ENCODE measurements at places on chromosomes 12 and 14.

- DNase-seq, result no peak
Observed at GRCh38 chr12:6559500-6559899, 3.7 kb upstream of the IFFO1 start.

GRCh38 chr12:2259369-2259768 is 206.6 kb downstream of the CACNA1C start:
- DNase-seq, result no peak

GRCh38 chr12:56014205-56014604 is 6.6 kb upstream of the IKZF4 start:
- no peak for DNase-seq

- no peak for DNase-seq
Observed at GRCh38 chr12:41188841-41189394, 798 bp downstream of the PDZRN4 start.

DNA sequence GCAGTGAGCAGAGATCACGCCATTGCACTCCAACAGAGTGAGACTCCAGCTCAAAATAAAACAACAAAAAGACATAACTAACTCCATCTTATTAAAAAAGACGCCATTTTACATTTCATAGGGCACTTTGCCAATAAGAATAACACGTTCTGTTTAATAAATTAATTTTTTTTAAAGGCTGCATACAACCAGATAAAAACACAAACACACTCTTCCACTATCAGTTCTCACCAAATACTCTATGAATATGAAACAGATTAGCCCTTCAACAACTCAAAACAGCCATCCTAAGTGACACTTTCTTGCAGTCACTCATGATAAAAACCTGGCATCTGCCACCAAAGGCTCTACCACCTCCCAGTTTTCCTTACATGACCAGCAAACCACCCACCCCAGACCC is 16.1 kb downstream of the AICDA start:
- DNase-seq, result no peak

- DNase-seq, result no peak
Observed at GRCh38 chr14:46344327-46344937, 307.1 kb downstream of the RPL10L start.

- DNase-seq, result no peak
Observed at GRCh38 chr12:77325511-77326236, 260.3 kb upstream of the E2F7 start.

- no peak for DNase-seq
Observed at GRCh38 chr12:57826400-57826799, 7.9 kb upstream of the AVIL start.

GRCh38 chr14:105015242-105015641 is 5.6 kb downstream of the CDCA4 start:
- DNase-seq, result no peak

DNA sequence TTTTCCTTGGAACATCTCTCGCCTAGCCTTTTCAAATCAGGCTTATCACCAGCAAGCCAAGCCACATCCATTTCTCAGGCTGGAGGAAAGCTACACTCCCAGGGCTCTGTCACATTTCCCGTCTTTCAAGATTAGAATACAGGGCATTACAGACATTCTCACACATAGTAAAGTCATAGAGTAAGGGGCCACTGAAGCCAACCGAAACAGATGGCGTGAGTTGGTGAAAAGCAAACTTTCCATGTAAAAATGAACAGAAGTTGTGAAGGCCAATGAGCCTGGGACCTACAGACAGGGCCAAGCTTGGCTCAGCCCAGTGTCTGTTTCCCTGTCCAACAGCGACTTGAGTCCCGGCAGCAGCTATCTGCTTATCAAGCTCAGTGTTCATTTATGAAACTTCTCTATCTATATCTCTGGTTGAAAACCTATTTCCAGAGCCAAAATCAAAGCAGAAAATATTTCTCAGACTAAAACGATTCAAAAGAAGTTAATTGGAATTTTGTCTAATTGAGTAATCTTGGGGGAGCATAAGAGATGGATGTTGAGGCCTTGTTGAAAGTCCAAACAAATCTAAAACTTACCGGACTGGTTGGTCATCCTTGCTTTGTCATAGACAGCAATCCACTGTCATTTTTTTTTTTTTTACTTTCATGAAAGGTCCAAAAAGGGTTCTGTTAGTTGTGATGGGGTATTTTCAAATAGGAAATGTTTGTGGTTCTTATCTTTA is 105.6 kb downstream of the DAAM1 start:
- no peak for DNase-seq

GRCh38 chr14:34049790-34050189 is 98.9 kb upstream of the EGLN3 start:
- no peak for DNase-seq

DNA sequence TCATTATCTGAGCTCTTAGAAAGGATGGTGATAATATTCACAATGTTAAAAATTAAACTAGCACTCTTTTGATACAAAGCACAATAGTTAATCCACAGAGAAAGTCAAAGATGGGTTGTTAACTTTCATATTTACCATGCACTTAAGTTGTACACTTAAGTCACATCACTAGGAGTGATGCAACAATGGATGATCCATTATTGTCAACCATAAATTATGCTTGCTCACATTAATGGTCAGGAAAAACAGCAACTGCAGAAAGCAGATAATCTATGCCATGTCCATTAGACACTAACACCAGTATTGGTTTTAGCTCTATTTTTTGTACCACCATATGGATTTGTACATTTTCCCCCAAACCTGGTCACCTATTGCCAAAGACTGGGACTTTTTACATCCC is 195.5 kb downstream of the FOXA1 start:
- DNase-seq, result no peak

GRCh38 chr12:5395443-5396271 is 36.3 kb upstream of the NTF3 start:
- DNase-seq, result peak; percentile 98

- DNase-seq, result no peak
Observed at GRCh38 chr12:15972894-15973293, 61.8 kb downstream of the DERA start.

DNA sequence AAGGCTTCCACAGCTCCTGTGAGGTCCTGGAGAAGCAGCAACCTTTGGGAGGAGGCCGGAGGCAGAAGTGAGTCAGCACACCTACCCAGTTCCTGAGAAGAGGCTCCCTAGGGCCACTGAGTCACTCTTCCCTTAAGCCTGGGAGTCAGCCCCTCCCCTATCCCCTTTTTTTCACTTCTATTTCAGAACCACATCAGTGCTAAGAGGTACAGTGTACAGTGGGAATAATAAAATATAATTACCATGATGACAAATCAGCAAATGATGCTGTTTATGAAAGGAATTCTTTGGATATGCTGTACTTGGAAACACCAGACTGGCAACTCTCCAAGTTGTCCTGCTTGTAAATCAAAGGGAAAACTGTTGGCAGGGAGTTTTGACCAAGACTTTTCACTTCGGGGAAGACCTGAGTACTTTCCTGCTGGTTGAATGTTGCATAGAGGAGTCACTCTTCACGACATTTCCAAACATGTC is 7.8 kb upstream of the TBPL2 start:
- DNase-seq, result no peak

DNA sequence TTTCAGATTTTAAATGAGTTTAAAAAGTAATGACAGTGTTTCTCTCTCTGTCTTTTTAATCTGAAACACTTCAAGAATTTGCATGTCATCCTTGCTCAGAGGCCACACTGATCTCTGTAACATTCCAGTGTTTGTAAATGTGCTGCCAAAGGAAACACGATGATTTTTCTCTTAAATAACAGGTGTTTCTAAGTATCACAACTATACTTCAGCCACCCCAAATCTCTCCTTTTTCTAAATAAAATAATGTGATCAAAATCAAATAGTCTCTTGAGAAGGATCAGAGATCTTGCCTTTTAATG is 3.3 kb upstream of the GALC start:
- DNase-seq, result no peak

DNA sequence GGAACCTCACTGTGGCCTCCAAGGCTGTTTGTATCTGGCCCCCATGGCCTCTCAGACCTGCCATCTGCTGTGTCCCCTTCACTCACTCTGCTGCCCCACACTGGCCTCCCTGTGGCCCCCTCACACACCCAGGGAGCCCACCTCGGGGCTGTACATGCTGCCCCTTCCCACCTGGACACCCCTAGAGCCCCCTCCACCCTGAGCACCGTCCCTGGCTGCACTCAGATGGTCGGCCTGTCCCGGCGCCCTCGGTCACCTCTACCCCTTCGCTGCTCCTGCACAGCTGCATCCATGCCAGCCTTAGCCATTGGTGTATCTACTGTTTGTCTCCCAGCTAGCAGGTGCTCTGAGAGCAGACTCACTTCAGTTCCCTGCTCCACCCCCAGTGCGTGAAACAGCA is 144.4 kb downstream of the RIMBP2 start:
- no peak for DNase-seq

DNA sequence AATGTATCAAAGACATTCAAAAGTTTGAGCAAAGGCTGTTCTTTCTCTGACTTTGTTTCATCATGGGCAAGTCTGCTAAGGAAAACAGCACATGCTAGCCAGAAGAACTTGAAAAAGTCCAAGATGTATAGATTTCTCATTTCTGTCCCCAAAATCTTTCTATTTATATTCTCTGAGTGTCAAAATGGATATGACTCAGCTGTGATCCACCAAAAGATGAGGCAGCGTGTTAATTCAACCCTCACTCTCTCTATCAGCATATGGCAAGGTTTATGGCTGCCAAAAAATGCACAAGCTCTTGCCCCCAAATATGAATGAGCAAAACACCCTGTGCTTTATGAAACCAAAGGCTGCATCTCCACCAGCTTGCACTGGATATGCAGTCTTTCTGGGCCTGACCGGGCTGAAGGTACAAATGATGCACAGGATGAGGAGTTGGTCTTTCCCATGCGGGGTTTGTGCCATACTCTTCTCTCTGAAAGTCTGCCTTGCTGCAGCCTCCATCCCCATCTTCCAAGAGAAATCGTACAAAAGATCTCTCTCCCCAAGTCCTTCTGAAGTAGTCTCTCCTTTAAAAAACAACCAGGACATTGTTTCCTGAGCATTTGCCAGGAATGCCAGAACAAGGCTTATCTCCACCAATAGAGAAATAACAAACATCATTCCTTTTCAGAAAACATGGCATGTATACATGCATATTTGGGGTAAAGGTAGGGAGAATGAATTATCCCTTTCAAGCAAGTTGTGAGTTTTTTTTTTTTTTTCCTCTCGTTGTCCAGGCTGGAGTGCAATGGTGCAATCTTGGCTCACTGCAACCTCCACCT is 203.4 kb downstream of the TMX1 start:
- no peak for DNase-seq

- no peak for DNase-seq
Observed at GRCh38 chr12:104896146-104896545, 61.9 kb downstream of the SLC41A2 start.

DNA sequence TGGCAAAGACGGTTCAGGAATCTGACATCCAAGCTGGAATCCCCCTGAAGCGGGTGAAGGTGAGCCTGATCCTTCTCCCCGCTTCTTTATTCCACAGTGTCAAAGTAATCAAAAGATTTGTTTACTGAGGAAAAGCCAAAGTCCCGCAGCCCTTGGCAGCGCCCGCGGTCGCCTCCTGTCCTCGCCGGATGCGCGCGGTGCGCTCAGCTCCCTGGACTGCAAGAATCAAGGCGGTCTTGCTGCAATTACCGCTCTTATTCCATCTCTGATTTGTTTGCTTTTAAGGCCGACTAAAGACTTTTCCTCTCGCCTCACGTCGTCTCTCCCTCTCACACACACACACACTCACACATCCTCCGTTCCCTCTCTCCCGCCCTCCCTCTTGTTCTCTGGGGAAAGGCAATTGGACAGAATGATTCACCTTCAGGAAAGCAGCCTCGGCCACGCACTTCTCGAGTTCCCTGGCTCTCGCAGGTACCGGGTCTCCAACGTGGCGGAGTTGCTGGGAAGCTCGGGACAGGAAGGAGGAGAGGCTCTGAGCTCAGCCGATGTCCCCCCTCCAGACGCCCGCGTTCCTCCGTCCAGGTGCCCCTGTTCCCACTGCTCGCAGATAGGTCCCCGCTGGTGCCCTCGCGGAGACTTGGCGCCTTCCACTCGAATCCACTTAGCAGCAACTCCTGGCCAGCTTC is 68.6 kb upstream of the USP15 start:
- DNase-seq, result no peak

DNA sequence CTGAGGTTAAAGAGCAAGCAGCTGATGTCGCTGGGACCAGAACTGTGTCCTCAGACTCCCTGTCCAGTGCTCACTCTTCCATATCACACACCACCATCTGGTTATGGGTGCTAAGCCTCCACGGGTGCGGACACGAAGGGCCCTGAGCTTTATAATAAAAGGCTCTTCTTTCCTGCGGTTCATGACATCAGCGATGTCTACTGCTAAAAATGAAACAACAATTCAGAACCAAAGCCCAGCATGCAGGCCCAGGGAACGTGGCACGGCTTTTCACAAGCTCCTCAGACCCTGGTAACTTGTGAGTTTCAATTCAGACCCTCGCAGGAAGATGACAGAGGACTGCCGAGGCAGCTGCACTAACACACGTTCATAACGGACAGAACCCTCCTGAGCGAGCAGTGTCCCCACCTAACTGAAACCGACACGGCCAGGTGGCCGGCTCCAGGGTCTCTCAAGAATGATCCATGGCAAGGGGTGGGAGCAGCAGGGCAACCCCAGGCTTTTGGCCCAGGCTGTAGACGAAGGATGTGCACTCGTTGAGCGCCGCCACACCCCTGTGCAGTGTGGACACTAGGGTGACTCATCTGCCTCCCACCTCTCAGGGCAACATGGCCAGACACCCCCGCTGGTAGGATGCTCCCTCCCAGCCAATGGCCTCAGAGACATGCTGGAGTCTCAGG is 180.3 kb downstream of the CALM1 start:
- no peak for DNase-seq

DNA sequence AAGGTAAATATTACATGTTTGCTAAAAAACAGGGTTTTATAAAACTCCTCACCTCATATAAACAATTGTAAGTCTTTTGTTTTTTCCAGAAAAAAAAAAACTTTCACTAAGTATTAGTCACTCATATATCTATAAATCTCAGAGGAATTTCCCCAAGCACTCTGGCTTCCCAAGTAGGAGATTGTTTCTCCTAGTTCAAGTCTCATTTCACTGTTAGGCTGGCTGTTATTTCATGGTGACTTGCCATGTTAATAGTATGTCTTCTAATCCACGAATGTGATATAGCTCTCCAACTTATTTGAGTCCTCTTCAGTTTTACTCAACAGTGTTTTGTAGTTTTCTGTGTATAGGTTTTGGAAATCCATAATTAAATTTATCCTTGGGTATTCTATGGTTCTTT is 61.6 kb downstream of the CAPZA3 start:
- DNase-seq, result no peak

DNA sequence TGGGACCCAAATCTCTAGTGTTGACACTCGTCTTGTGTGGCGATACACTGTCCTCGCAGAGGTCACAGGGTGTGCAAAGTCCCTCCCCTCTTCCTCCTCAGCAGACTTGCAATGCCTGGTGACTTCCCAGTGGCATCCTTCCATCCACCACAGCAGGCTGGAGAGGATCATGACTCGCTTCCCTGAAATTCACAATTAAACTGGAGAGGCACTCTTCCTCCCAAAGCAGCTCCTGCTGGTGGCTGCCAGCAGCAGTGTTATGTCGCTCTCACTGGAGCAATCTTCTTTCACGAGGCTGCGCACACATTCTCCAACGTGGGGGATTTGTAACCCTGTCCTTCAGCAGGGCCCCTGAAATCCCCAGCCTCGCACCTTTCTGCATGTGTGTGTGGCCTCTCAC is 145.2 kb upstream of the TMCC3 start:
- DNase-seq, result no peak
